ENCODE measurements at places on chromosomes 4 and X. TPM values are rescaled to one million over a fixed set of nuclear protein-coding genes. Genes with fewer than 3 reads are reported as not detected.

Gene RNF128
- total RNA-seq: 46.5 TPM

Gene CDKL2
- 16.0 TPM for total RNA-seq

Gene TAPT1
- 55.0 TPM for total RNA-seq

- DNase-seq: no peak
Measured at GRCh38 chr4:25984266-25984665, 70.2 kb downstream of the SMIM20 start.

GRCh38 chr4:109998867-109999584 is 86.3 kb downstream of the EGF start:
- no peak for DNase-seq

- peak; percentile 89 for DNase-seq
Measured at GRCh38 chrX:71618303-71618721, at the start of gene CXCR3. Gene CXCR3 (minus strand): TSS chrX:71618511. CDS start chrX:71618449, 62 bp downstream.

DNA sequence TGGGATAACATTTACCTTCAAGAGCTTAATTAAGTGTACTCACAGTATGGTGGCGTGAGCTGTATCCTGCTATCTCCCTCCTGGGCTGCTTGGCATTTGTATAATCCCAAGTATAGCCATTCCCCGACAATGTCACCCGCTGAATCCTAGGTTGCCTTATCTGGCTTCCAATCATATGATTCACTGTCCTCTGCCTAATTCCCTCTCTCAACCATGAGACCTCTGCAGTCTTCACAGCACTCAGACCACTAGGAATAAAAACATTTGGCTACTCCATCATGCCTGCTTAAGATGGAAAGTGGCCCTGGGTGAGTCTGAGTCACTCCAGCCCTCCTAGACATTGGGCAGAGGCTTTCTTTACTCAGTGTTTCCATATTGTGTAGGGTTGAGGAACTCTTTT is 28.9 kb upstream of the WDFY3 start:
- DNase-seq: no peak

DNA sequence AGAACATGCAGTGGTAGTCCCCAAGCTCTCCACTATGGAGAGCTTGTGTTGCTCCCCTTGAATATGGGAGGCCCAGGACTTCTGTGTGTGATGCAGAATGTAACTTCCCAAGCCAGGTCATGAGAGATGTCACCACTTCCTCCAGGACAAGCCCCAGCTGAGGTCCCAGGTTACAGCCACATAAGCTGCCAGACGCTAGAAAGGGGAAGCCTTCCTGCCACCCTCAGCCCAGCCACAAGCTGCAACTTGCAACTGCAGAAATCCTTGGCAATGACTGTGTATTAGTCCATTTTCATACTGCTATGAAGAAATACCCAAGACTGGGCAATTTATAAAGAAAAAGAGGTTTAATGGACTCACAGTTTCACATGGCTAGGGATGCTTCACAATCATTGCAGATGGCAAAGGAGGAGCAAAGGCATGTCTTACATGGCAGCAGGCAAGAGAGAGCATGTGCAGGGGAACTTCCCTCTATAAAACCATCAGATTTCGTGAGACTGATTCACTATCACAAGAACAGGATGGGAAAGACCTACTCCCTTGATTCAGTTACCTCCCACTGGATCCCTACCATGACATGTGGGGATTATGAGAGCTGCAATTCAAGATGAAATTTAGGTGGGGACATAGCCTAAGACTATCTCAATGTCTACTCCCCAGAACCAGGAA is 91.5 kb upstream of the DHX15 start:
- DNase-seq: no peak

DNA sequence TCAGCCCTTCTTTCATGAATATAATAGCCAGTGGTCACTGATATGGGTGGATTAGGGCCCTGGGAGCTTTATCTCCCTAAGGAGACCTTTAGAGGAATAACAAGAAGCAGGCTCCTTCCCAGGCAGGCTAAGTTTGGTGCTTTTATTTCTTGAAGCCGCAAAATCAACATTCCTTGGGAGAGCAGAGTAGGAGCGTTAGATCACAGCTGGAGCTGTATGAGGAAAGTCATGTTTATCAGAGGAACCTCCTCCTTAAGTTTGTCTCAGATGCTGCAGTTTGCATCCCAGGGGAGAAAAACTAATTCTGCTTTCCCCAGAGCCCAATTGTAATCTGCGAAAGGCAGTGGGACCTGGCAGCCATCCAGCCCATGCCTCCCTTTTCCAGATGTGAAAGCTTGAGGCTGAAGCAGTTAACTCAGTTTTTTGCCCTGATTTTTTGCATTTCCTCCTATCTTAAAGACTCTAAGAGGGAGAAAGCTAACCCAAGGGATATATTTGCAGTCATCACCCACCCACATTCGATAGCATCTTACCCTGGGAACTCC is 186.0 kb upstream of the FRMPD4 start:
- no peak for DNase-seq

DNA sequence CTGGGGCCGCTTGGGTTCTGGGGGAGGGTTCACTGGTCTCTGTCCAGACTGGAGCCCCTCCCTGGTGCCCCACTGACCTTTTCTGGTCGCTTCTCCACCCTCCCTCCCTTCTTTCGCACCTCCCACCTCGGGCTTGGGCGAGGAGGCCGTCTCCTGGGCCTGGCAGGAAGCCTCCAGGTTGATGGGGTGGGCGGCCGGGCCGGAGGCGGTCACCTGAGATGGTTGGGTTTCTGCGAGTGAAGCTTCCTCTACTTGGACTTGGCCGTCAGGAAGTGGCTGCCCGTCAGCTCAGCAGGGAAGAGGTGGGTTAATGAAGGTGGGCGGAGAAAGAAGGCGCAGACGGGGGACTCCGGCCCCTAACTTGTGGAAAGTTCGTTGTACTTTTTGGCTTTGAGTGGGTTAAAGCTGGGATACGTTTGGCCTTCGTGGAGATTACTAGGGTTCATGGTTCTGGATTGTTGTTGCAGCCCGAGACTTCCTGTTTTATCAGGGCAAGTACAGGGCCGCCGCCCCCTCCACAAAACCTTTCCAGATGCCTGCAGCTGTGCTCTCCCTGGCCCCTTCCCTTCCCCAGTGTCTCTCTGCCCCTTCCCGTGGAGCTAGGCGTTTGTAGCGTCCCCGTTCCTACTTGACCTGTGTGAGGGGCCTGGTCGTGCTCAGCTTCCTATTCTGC is 1.2 kb downstream of the AKAP17A start:
- DNase-seq: peak; percentile 26

GRCh38 chr4:158996669-158997074 is 106.2 kb upstream of the RAPGEF2 start:
- DNase-seq: no peak

- no peak for DNase-seq
Measured at GRCh38 chr4:97003715-97004114, 1139.6 kb downstream of the STPG2 start.

- no peak for DNase-seq
Measured at GRCh38 chr4:21386166-21386780, 562.3 kb downstream of the KCNIP4 start.

GRCh38 chr4:909131-909571 is 23.0 kb downstream of the GAK start:
- DNase-seq: no peak

DNA sequence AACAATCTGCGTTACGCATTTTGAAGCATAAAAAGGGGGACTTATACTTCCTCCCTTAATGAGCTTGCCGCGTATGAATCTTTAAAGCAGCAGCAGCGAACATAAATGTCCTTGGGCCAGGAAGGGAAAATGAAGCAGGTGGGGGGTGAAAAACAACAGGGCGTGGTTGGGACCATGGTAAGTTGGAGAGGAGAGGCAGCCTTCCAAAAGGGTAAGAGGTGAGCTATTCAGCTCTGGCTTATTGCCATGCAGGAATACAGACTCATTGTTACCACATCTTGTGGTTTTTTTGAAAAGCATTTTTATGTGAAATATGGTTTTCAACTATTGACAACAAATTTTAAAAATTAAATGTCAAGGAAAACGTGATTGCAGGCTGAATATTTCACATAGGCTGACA is 710.7 kb upstream of the FAM241A start:
- no peak for DNase-seq

GRCh38 chr4:40185830-40186664 is 10.8 kb upstream of the RHOH start:
- DNase-seq: no peak

DNA sequence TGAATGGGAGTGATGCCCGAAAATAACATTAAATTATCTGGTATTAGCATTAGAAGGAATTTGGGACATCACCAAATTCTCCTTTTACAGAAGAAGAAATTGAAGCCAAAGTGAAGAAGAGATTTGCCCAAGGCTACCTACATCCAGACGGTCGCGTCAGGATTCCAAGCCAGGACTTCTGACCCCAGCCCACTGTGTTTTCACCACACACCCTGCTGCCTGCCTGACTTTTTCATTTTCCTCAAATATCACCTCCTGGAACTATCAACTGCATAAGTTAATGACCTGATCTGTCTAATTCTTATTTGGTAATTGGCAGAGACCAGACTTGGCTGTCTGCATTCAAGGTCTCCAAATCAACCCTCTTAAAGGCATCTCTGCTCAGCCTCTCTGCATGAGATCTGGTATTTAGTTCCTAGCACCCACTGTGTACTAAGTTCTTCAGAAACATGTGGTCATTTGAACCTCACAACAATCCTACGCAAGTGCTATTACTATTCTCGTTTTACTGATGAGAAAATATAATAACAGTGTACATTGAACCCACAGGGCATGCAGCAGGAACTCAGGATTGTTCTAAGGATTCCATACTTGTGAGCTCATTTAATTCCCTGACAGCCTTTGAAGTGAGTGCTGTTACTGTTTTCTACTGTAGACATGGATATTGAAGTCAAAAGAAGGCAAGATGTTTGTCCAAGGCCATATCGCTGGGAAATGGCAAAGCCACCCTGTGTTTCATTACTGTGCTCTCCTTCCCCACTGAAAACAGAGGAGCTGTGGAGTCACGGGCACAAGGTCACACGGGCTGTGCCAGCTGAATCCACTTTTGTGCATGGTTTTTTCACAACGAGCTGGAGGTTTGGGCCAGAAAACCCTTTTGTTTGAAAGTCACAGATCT is 195.2 kb upstream of the C1QTNF7 start:
- no peak for DNase-seq

Measured in thyroid gland (tissue), 4 donors.